DMS53 (cell line): ENCODE measurements at places on chromosomes 5 and 9.

DNA sequence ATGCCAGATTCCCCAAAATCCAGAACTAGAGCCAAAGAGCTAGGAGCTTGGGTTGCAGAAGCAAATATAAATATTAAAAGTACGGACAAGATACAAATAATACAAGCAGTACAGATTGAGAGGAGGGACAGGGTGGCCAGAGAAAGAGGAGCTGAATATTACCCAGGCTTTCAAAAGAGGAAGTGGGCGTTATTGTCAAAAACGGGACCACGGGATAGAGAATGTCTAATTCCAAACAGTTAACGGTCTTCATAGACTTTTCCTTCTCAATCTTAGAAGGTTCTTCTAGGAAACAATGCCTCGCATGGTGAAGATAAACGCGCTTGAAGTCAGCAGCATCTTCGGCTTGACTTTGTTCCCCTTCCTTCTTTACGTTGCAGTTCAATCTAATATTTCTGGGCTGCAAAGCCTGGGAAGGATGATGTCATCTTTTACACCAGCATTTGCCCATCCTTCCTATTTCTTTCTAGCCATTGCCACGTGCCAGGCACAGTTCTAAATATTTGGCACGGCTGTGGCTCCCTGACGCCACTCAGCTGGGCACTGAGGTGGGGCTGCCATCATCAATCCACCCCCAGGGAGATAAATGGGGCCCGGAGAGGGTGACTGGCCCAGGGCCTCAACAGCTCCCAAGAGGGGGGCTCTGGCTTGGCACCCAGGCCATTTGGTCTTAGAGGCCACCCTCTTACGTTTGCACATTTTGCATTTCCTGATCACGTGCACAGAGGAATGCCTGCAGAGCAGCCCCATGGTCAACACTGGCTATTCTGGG lies 16.3 kb upstream of the OLFM1 start:
- DNase-seq: no peak

- peak; percentile 30 for DNase-seq
Measured at GRCh38 chr5:88081877-88082276, 186.8 kb downstream of the TMEM161B start.

- DNase-seq: no peak
Measured at GRCh38 chr9:89591274-89592212, 13.3 kb upstream of the GADD45G start.

DNA sequence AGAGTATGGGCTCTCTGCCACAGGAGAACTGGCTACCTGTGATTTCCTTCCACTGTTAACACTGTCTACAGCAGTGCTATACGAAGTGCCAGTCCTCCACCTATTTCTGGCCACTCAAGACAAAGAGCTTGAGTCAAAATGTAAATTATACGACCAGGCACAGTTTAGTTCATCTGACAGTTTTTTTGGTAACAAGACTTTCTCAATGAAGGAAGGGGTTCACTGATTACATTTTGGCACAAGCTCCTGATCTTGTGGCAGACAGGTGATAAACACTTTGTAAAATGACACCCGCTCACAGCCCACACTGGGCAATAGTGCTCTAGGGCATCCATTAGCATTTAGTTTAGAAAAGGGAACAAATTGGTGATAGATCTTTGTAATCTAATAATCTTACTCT lies 8.6 kb downstream of the RBM22 start:
- DNase-seq: no peak

GRCh38 chr5:15823398-15823797 lies 323.4 kb downstream of the FBXL7 start:
- no peak for DNase-seq

DNA sequence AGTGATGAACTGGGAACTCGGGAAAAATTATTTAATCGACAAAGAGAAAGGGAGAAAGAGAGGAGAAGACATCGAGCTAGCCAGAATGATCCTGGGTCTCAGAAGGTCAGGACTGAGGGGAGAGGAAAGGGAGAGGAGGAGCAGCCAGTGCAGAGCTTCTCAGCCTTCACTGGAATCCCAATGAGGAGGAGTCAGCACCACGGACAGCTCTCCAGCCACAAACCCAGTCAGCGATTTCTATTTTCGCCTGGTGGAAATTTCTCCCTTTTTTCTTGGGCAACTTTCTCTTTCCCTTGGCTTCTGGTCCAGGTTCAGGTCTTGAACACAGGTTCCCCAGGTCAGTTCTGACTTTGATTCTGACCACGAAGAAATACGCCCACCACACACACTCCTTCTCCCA lies 1.6 kb upstream of the BRINP1 start:
- peak; percentile 35 for DNase-seq

GRCh38 chr9:99003308-99003707 lies 59.6 kb downstream of the COL15A1 start:
- DNase-seq: no peak

- DNase-seq: no peak
Measured at GRCh38 chr5:179176571-179177230, 116.5 kb downstream of the ZNF354C start.

GRCh38 chr5:119357808-119358529 lies 2.1 kb downstream of the TNFAIP8 start:
- no peak for DNase-seq

DNA sequence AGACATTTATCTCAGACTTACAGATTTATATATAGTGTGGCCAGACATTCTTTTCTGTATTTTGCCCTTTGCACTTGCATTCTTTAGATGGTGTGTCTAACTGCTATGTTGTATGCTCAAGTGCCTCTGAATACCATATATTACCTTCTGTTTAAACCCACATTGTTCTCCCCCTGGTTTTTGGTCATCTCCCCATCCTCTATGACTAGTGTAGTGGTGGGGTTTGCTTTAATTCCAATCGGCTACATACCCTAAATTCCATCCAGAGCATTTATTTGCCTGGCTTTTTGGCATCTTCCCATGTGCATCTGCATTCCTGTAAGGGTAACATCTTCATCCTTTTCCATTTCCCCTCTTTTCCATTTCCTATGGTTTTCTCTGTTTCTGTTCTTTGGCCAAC lies 271.0 kb upstream of the SLC30A5 start:
- DNase-seq: no peak

- no peak for DNase-seq
Measured at GRCh38 chr5:139383993-139384590, 995 bp upstream of the SLC23A1 start.

DNA sequence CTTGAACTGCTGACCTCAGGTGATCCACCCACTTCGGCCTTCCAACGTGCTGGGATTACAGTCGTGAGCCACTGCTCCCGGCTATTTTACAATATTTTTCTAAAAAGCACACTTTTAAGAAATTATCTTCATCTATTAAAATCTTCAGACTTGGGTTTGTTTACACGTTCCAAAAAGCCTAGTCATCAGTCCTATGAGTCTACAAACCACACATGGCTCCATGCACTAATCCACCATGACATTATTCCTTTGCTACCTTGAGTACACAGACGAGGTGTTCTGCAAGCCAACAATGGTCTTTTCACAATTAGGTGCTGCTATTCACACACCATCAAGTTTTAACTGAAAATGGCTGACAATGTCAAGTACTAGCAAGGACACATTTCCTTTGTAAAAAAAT lies 41.0 kb downstream of the TRPM6 start:
- DNase-seq: peak; percentile 4

- DNase-seq: peak; percentile 24
Measured at GRCh38 chr5:133565993-133566392, 46.3 kb downstream of the FSTL4 start.

DNA sequence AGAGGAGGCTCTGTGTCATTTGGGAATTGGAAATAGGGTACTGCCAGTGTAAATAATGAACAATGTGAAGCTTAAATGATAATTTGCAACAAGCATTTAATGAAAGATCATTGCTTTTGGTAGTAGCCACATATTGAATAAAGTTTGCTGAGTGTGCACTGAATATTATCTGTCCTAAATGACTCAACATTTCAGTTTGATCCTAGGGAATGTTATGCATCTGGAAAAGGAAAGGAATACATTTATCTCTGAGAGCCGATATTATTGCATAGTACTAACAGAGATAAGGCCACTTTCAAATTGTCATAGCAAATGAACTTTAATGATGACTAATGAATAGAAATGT lies 8.7 kb upstream of the ELL2 start:
- no peak for DNase-seq

DNA sequence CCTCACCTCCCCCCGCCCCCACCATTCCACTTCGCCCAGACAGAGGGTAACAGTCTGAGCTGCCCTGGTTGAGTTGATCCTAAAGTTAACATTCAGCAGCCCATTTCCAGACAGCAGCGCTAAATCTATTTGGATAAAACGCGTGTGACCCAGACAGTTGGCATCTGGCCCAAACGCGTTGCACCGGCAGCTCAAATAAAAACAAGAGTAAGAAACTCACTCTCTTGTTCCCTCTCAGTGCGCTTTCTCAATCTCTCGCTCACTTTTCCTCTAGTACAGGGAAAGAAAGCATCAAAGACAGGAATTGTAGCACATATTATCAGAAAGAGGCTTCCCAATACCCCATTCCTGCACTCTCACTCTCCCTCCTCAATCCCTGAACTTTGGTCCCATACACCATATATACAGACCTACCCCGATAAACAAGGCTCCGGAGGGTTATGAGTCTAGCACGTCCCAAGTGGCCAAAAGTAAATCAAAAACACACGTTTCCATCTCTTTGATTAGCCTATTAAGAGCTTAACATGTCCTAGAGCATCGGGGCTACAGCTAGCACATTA lies 1.3 kb downstream of the ADAMTS6 start:
- peak; percentile 70 for DNase-seq

DNA sequence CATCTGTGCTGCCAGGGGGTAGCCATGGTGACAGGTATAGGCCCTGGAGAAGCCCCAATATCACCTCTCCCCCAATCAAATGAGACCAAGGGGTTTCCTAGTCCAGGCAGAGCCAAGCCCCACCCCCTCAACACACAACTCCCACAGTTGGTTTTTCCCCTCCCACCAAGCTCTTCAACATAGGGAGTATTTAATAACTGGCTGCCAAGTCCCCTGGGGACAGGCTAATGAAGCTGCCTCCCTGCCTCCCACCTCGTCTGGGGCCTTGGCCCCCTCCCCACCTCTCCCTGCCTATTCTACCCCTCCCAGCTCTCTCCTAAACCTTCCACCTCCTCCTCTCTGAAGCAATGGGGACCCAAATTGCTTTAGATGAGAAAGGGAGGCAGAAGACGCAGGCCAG lies 23.4 kb downstream of the CPLX2 start:
- DNase-seq: no peak

- no peak for DNase-seq
Measured at GRCh38 chr5:15592728-15593127, 92.7 kb downstream of the FBXL7 start.

DNA sequence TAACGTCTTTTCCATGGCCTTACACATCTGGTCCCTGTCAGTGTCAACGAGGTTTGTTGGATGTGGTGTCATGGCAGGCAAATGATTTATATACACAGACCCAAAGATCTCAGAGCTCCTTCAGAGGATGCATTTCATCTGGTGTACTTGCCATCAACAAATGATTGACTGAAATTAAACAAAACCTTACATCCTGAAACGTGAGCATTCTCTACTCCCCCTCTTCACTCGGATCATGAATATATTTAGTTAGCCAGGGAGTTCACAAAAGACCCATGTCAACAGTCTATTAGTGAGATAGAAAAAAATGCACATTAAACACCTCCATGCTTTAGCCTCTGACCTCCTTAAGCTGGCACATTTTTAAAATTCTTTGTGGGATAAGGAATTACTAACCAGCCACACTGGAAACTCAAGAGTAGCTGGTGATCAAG lies 215.6 kb downstream of the EFNA5 start:
- no peak for DNase-seq

GRCh38 chr9:70020991-70021571 lies 22.6 kb upstream of the MAMDC2 start:
- DNase-seq: no peak

- DNase-seq: no peak
Measured at GRCh38 chr9:31715250-31715649, 669.2 kb upstream of the ACO1 start.

DNA sequence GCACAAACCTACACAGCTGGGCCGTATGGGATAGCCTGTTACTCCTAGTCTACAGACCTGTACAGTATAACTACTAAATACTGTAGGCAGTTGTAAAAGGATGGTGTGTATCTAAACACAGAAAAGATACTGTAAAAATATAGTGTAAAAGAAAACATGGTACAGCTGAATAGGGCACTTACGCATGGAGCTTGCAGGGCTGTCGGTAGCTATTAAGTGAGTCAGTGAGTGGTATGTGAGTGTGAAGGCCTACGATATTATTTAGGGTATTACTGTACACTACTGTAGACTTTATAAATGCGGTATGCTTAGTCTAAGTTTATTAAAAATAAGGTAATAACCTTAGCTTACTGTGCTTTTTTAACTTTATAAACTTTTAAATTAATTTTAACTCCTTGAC lies 1.2 kb downstream of the ZCCHC9 start:
- no peak for DNase-seq

DNA sequence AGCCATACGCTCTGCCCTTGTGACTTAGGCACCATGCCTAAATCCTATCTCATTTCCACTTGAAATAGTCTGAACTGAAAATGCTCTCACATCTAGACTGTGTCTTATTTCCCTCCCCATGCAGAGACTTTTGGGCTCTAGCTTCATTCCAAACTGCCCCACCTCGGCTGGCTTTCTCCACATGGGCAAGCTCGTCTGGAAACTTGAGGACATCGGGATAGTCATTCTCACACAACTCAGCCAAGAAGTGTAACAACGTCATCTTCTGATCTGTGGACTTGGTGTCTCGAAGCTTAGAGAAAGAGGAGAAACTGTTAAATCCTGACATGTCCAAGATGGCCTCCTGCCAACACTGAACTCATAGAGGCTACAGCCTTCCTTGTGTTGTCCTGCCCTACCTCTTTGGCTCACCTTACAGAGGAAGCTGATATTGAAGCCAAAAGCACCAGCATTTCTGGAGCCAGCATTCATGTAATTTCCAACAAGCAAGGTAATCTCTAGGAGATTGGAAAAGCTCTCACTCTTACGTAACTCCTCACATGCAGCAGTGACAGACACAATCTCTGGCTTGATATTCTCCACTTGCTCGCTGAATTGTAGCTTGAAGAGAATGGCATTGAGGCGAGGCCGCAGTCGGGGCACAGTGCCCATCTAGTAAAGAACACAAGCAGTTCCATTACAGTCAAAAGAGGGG lies 39.6 kb downstream of the PCDHGC5 start:
- DNase-seq: no peak

GRCh38 chr9:16710888-16711287 lies 159.6 kb downstream of the BNC2 start:
- no peak for DNase-seq
